CD4-positive, alpha-beta T cell treated with Interleukin-15 for 1 hour (primary cell): ENCODE measurements at places on chromosomes 4 and X.

- peak; percentile 56 for DNase-seq
These were observed 11.7 kb upstream of the GAGE10 start for GRCh38 chrX:49291615-49292337.

GRCh38 chr4:57249083-57249482 lies 138.9 kb upstream of the IGFBP7 start:
- no peak for DNase-seq

DNA sequence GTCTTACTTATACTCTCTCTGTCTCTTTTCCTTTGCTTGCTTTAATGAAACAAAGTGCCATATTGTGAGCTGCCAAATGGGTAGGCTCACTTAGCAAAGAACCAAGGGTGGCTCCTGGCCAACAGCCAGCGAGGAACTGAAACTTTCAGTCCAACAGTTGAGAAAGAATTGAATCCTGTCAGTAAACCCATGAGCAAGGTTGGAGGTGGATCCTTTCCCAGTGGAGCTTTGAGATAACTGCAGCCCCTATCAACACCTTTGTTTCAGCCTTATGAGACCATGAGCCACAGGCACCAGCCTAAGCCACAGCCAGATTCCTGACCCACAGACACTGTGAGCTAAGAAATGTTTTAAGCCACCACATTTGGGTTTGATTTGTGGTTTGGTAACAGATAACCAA lies 362.2 kb downstream of the PDGFC start:
- DNase-seq, result no peak

GRCh38 chrX:154776753-154777152 lies 14.1 kb downstream of the DKC1 start:
- DNase-seq, result no peak

DNA sequence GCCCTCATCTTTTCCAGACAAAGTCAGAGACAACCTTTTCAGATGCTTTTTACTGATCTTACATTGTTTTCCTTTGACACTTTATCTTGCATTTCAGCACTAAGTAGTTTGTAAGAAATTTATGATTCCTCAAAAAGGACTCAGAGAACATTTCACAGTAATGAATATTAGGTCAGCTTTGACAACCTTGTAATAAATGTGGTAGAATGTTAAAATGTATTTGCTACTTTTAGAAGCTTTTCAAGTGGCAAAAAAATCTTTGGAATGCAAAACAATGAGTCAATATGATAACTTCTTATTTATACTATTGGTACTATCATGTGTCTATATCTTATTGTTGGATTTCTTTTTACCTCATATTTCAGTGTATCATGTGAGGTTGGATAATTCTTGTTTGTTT lies 146.2 kb upstream of the FAT4 start:
- no peak for DNase-seq

DNA sequence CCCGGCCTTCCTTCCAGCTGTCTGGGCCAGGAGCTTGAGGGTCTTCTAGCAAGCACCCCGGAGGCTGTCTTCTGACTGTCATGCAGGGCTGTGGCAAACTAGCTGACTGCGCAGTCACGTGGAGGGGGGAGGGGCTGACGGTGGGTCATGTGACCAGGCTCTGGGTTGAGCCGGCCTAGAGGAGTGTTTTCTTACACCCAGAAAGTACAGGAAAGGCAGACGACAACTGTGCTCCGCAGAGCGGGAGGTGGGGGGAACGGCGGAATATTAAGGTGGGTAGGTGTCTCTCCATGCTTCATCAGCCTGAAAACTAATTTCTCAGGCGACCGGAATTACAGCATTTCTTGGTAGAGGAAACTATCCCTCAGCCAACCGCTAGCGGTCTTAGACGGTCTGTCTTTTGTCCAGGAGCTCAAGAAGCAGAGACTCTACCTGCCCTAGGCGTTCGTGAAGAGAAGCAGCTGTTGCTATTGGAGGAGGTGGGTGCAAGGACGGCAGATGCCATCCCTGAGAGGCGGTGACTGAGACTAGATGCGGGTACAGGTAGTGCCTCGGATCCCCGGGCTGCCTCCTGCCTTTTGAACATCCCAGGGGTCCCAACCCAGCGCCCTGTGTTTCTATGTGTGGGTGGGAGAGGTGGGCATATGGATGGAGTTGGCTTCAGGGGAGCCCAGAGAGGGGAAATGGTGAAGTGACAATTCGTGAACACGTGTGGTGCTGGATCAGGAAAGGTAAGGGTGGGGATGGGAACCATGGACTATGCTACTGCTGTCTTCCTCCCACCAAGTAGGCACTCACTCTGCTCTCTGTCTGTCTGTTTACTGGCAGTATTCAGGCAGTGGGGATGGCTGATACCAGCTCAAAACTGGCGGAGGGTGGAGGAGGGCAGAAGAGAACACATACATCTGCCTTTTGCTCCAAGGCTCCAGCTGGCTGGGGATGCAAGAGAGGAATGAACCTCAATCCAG lies 8.8 kb downstream of the GPRASP1 start:
- peak; percentile 78 for DNase-seq
